ENCODE measurements at places on chromosomes 4 and X.

DNA sequence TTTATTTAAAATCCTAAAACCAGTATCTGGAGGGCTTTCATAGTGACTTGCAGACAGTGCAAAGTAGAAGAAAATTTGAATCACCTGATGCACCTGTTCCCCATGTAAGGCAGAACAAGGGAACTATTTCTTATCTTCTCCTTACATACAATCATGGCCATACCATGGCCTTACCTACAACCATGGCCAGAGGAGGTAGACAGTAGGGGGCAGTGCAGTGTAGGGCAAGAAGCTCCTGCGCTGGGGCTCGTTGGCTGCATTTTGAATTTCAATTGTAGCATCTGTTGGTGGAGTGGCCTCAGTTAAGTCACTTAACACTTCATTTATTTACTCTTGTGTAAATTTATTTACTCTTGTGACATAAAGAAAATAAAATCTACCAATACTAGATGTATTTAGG lies 33.0 kb downstream of the GALNTL6 start:
- no peak for DNase-seq

DNA sequence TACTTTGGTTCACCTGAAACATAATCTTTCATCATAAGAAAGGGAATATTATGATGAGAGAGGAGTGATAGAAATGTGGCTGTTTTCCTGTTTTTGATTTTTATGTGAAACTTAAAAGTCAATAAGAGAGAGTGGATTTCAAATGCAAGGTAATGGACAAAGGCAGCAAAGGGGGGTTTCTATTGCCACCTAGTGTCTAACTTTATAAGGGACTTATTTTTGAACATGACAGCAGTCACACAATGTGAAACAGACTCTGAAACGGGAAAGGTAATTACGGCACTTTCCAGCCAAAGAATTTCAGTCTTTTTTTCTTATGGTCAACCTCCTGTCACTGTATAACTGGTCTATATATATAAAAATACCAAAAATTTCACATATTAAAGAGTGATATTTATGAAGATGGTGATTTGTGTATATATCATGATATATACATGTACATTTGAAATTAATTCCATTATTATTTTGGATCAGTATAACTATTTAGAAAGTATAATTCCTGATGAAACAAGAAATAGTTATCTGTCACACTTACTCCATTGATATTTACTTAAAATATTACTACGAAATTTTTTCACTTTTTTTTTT lies 127.1 kb downstream of the FBXO8 start:
- DNase-seq: no peak

GRCh38 chr4:168076989-168077725 lies 15.2 kb upstream of the ANXA10 start:
- DNase-seq: no peak

DNA sequence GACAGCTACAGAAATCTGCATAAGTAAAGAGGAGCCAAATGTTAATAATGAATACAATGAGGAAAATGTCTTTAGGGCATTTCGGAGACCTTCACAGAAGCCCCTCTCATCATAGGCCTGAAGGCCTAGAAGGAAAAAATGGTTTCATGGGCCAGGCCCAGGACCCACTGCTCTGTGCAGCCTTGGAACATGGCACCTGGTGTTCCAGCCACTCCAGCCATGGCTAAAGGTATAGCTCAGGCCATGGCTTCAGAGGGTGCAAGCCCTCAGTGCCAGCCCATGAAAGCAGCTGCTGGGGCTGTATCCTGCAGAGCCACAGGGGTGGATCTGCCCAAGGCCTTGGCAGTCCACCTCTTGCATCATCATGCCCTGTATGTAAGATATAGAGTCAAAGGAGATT lies 261.1 kb downstream of the SNCA start:
- DNase-seq: no peak

DNA sequence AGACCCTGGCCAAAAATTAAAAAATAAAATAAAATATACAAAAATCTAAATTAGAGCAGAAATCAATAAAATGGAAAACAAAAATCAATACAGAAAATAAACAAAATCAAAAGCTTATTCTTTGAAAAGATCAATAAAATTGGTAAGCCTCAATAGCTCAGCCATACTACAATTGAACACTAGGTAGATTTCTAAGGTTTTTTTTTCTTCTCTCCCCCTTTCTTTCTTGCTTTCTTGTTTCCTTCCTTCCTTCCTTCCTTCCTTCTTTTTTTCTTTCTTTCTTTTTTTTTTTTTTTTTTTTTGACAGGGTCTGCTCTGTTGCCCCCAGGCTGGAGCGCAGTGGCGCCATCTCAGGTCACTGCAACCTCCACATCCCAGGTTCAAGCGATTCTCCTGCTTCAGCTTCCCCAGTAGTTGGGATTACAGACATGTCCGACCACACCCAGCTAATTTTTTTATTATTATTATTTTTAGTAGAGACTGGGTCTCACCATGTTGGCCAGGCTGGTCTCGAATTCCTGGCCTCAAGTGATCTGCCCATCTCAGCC lies 23.4 kb upstream of the PPP3CA start:
- DNase-seq: no peak

GRCh38 chr4:48844843-48845242 lies 14.0 kb downstream of the OCIAD1 start:
- DNase-seq: no peak

- DNase-seq: no peak
These were observed 114.1 kb upstream of the RAP2C start for GRCh38 chrX:132333351-132333750.

GRCh38 chr4:28621591-28621990 lies 1761.0 kb downstream of the STIM2 start:
- DNase-seq: no peak

- no peak for DNase-seq
These were observed 168.7 kb downstream of the DLG3 start for GRCh38 chrX:70613295-70613694.

GRCh38 chr4:75698963-75699228 lies 25.5 kb upstream of the USO1 start:
- no peak for DNase-seq

- DNase-seq: no peak
These were observed 15.3 kb downstream of the STAG2 start for GRCh38 chrX:123976706-123977316.

- DNase-seq: no peak
These were observed 131.4 kb downstream of the SLITRK2 start for GRCh38 chrX:145949056-145949455.

DNA sequence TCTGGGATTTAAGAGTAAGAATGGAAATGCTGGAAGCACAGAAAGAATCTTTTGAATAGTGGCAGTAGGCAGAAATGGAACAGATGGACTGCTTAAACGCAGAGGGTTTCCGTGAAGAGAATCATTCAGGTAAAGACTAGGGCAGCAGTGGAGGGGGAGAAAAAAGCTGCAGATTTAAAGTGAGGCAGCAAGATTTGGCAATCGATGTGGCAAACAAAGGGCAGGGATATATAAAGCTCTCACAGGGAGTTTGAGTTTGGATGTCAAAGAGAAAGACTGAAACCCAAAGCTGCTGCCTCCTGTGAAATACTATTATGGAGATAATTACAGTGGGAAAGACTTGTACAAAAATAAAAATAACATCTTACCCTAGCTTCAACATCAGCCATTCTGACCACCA lies 384.0 kb downstream of the CENPC start:
- DNase-seq: no peak

DNA sequence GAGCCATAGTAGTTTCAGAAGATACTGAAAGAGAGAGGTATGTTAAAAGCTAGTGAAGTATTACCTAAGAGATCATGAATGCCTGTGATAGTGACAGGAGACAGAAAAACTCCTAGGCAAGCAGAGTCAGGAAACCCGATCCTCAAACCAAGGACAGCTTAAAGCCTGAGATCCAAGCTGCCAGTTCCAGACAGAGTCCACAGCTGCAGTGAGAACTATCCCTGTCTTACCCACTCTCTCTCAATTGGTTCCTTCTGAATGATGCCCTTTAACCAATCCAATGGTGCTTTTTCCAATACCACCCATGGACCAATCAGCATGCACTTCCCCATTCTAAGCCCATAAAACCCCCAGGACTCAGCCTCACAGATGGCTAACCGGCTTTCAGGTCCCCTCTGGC lies 90.4 kb upstream of the PCDH10 start:
- DNase-seq: no peak

GRCh38 chr4:37244583-37245390 lies at the start of gene NWD2:
Gene NWD2, plus strand, starts transcription at chr4:37244743. Its CDS starts 325 bp downstream, at chr4:37245068.
- DNase-seq: no peak

DNA sequence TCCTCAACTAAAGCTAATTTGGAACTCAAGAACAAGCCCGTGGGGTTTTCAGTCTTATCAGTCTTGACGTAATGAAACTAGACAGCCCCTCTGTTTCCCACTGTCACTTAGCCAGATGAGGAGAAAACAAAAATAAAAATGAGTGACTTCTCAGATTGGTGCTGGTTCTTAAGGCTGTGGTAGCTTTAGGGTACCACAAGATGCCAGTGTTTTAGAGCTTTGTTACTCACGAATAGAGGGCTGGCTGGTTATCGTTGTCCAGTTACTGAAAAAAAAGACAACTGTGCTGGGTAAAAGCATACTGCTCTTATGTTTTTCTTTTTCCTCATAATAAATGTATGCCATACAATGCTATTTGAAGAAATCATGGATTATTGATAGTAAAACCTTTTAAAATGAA lies 796.7 kb downstream of the RAPGEF2 start:
- no peak for DNase-seq

DNA sequence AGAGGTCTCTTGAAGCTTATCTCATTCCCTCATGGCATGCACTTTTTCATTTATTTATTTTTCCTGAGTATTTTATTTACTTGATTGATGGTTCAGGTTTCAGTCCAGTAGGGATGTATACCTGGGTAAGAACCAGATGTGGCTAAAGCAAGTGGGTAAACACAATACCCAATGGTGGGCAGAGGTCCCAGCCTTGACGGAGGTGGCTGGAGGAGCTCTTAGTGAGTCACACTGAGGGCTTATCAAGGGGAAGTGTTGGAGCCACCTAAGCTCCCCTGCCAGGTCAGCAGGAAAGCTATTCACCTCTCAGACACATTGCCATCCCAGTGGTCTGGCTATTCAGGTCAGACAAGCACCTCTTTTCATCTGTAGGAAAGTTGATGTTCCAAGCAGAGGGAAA lies 236.2 kb upstream of the MAGEB16 start:
- DNase-seq: no peak

GRCh38 chr4:25088093-25088952 lies 57.6 kb upstream of the LGI2 start:
- no peak for DNase-seq

- DNase-seq: no peak
These were observed 16.6 kb downstream of the DCUN1D4 start for GRCh38 chr4:51859476-51860031.

DNA sequence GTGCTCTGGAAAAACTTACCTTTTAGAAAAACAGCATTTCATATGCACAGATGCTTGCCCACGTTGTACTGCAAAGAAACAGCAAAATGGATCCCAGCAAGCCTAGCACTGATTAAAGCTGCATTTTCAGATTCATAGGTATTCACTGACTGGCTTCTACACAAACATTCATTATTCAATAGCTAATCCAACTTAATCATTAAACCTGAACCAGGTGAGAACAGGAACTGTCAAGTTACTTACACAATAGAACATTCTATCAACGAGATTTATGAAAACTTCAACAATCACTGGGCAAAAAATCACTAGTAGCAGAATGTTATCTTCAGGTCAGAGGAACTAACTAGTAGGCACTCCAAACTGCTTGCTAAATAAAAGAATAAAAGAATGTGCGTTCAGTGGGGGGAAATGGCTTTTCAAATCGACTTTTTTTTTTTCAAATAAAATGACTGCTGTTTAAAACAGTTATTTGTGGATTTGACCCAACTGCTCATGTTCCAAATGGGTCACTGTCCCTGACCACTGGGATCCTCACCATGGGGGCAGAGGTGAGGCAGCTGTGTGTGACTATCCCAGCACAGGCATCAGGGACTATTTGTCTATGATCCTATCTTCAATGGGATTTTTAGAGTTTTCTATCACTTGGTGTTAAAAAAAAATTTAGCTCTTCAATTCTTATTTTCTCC lies 42.3 kb downstream of the STX18 start:
- DNase-seq: no peak

DNA sequence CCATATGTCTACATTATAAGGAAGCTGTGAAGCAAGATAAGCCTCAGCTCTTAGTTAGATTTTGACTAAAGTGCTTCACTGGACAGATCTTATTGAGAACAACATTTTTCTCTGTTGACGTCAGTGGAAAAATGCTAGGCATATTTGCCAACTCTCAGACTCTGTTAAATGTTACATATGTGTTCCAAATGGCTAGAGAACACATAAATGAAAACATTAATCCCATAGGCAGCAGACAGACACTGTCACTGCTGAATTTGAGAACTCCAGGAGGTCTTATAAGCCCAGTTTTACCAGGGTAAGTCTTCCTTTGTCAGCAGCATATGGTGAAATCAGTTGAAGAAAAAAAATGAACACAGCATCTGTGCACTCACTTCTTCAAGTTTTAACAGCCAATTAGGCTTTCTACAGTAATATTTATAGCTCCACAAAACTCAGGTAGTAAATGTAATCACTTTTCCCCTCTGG lies 186.9 kb downstream of the CAMK2D start:
- DNase-seq: no peak

GRCh38 chr4:137641544-137641943 lies 109.2 kb upstream of the PCDH18 start:
- DNase-seq: no peak

- no peak for DNase-seq
These were observed 51.1 kb downstream of the KLF3 start for GRCh38 chr4:38715050-38715449.

DNA sequence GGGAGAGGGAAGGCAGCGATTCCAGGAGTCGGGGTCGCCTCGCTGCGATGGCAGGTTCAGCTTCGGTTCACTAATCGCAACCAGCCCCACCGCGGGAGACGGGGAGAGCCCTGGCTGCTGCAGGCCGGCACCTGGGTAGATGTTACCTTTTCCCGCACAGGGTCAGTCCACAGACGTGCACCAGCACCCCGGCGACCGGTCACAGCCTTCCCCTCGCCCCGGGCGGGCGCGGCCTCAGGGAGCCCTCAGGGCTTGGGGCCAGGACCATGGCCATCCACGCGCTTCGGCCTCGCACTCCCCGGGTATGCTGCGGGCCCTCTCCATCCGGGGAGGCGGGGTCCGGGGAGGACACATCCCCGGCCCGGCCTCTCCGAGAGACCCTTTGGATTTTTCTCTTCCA lies 26.1 kb upstream of the EXOC1L start:
- no peak for DNase-seq

DNA sequence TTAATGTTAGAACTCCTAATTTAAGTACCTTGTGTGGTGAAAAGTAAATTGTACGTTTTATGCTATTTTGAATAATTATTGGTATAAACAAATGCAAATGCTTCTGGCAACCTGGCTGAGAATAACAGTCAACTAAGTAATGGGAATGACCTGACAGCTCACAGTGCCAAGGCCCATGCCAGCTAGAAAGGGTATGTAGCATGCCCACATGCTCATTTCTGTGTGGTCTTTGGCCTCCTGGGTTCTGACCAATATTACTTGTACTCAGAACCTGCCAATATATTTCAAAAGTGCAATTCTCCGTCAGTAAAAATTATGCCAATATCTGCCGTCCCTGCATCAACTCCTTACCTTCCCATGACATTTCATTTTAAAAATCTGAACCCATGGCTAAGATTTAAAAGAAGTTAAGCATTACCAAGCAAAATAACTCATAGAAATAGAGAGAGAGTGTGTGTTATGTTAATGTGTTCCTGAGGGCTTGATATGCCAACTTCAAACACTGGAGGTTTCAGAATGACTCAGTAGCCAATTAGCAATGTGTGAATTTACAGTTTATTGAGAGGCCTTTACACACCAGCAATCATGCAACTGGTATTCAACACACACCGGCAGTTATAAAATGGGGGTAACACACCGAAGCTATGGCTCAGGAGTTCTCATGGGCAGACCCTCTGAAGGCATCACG lies 820.8 kb downstream of the FSTL5 start:
- DNase-seq: no peak

All from activated T-helper 1 cell treated with Interleukin-2 at 50 U/mL for 16 hours (primary cell).